ENCODE measurements at places on chromosomes 5 and 9.
A peak's percentile ranks its signal among the peaks of the same experiment; 100 is the strongest.

GRCh38 chr5:59560553-59560952, 333.0 kb downstream of the PDE4D start:
- no peak for DNase-seq

GRCh38 chr5:65394087-65394486, 87.6 kb downstream of the ADAMTS6 start:
- DNase-seq, result no peak

- no peak for DNase-seq
These were observed 105.3 kb downstream of the PCSK1 start for GRCh38 chr5:96327722-96328121.

DNA sequence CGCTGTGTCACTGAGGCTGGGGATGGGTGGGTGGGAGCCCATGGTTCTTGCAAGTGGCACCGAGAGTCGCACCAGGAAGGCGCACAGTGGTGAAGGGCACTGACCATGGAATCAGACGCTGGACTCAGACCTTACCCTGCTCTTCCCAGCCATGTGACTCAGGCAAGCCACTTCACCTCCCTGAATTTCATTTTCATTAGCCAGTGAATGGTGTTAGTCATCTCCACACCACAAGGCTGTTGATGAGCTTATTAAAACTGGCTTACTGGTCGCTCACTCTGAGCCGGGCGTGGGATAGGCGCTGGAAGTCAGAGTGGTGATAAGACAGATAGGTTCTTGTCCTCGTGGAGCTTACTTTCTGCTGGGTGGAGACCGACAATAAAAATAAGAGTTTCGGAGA, 25.1 kb downstream of the FGF18 start:
- no peak for DNase-seq

DNA sequence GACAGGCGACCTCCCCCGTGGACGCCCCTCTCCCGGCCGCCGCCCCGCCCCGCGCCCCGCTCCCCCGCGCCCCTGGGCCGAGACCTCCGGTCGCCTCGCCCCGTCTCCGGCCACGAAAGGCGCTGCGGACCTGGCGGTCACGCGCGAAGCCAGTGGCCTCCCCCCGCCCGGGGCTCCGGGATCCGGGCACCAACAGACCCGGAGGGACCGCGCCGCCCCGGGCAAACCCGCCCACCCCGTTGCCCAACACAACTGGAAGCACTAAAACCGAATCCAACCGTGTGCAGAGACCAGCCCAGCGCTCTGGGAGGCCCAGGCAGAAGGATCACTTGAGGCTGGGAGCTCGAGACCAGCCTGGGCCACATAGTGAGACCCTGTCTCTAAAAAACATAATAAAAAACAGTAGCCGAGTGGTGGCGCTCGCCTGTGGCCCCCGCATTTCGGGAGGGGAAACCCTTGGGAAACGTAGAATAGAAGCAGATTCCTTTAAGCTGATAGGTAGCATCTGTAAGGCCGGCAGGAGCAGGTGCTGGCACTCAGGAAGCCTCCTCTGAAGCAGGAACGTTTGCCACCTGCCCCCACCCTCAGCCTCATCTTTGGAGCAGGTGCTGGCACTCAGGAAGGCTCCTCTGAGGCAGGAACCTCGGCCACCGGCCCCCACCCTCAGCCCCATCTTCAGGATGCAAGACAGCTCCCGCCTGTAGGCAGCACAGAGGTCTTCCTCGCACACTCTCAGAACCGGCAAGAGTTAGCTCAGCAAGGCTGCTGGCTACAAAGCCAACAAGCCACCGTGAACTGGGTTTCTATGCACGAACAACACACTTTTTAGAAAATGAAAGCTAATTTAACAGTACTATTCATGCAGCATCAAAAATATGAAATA, 4.6 kb upstream of the SLC9A3 start:
- DNase-seq, result no peak

DNA sequence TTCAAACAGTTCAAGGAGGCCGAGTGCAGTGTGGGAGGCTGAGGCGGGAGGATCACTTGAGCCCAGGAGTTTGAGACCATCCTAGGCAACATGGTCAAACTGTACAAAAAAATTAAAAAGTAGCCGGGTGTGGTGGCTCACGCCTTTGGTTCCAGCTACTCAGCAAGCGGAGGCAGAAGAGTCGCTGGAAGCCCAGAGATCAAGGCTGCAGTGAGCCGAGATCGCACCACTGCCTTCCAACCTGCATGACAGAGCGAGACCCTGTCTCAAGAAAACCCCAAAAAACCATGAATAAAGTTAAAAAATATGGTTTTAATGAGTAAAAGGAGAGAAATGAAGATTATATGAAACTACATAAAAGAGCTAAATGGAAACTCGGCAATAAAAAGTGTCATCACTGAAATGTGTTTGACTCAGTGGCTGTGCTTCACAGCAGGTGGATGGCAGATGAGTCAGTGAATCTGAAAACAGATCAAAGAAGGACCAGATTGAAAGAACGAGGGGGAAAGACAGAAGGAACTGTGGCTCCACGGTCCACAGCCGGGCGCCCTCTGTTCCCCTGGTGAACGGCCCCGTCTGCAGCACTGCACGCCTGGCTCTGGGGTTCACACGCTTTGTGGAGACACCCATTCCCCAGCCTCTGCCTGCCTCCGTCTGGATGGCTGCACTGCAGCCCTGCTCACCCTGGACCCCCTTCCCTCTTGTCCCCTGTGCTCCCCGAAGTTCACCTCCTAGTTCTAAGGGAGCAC, 25.1 kb downstream of the EXD3 start:
- DNase-seq, result peak; percentile 50

All from stimulated activated naive CD8-positive, alpha-beta T cell treated with anti-CD3 and anti-CD28 coated beads, Interleukin-15, Interleukin-2, amounts not matched to agents 100 U/mL and 50 U/mL, for 24 hours (primary cell).